ENCODE measurements at places on chromosomes 16 and 17. TPM values are rescaled to one million over a fixed set of nuclear protein-coding genes. Genes with fewer than 3 reads are reported as not detected.

The NOD2 gene
- total RNA-seq = 0.79 TPM

The IGF2BP1 gene
- not detected for total RNA-seq

The CANT1 gene
- 390 TPM for total RNA-seq

The TMEM238L gene
- total RNA-seq = 68.8 TPM

The OTOP3 gene
- not detected for total RNA-seq

GRCh38 chr16:49690778-49691177 is 165.1 kb downstream of the ZNF423 start:
- no peak for DNase-seq

- DNase-seq = no peak
Observed at GRCh38 chr17:50892101-50892776, 26.1 kb upstream of the TOB1 start.

DNA sequence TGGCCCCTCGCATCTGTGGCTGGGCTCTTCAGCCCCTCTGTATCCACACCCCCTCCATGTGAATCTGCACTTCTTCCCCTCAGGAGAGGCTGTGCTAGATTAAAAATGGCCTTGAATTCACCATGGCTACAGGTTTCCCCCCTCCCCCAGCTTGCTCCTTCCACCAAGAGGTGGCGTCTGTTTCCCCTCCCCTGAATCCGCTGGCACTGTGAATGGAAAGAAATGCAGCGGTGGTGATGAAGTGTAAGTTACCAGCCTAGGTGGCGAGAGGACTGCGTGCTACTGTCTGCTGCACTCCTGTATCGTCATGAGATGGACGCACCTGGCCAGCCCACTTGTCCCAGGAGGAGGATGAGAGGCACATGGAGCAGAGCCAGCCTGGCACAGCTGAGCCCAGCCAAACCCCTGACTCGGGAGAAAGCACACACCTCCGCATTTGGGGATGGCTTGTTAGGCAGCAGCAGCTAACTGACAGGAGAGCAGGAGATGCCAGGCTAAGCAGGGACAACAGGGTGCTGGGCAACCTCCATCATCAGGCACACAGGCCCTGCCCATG is 26.2 kb downstream of the TNFRSF13B start:
- DNase-seq = no peak

DNA sequence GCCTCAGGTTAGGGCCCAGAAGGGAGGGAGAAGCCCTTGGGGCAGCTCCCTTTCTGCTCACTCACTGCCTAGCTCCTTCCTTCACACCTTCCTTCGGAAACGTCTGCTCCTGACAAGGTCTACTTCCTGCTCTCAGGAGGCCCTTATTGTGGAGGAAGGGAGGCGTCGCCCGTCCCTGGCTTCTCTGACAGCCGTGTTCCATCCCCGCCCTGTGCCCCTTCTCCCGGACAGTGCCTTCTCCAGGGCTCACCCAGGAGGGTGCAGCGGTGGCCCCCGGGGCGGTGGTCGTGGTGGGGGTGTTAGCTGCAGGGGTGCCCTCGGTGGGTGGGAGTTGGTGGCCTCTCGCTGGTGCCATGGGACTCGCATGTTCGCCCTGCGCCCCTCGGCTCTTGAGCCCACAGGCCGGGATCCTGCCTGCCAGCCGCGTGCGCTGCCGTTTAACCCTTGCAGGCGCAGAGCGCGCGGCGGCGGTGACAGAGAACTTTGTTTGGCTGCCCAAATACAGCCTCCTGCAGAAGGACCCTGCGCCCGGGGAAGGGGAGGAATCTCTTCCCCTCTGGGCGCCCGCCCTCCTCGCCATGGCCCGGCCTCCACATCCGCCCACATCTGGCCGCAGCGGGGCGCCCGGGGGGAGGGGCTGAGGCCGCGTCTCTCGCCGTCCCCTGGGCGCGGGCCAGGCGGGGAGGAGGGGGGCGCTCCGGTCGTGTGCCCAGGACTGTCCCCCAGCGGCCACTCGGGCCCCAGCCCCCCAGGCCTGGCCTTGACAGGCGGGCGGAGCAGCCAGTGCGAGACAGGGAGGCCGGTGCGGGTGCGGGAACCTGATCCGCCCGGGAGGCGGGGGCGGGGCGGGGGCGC is 231.9 kb downstream of the SEC14L1 start:
- peak; percentile 77 for DNase-seq

DNA sequence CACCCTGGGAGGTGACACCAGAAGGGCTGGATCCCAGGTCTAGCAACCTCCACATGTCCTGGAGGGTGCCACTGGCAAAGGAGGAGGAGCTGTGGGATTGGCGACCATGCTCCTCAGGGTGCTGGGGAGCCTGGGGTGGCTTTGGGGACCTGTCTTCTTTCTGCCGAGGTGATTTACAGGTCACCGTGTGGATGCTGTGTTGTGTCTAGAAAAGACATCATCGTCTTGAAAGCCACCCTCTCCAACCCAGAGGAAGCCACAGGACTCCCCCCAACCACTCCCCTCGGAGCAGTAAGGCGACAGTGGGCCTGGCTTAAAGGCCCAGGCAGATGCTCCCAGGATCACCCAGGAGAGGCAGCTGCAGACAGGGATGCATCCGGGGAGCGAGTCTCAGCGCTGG is 29.7 kb upstream of the FASN start:
- no peak for DNase-seq

DNA sequence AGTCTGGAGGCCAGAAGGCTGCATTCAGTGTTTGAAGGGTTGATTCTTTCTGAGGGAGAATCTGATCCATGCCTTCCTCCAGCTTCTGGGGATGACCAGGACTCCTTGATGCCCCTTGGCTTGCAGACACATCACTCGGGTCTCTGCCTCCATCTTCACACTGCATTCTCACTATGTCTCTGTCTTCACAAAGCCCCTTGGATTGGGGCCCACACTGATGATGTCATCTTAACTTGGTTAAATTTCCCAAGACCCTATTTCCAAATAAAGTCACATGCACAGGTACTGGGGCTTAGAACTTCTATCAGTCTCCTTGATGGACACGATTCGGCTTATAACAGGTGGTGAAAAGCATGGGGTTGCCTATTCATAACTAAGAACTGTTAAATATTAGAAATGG is 112.1 kb upstream of the MYOCD start:
- DNase-seq = no peak

- DNase-seq = no peak
Observed at GRCh38 chr17:17551361-17551760, 40.1 kb downstream of the PEMT start.

DNA sequence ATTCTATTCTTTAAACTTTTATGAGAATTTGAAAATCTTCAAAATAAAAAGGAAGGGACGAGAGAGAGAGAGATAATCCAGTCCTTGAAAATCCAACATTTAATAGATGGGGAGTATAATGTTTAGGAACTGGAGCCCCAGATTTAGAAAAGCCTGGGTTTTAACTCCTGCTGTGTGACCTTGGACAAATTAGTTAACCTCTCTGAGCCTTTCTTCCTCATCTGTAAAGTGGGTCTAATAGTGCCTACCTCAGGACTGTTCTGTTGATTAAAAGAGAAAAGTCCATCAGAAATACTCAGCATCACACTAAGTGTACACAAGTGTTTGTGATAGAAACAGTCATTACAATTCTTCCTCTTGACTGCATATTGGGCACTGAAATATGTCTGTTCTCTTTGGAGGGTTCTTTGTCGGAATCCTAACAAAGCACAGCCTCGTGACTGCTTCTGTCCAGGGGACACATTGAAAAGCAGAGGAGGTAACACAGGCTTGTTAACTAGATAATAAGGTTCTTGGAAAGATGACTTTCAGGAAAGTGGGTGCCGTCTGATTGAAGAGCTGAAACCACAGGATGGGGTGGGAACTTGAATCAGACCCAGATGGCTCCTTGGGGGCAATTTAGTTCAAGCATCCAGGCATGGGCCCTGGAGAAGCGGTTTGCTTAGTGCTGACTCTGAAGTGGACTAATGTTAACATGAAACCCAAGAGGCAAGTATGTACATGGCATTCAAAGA is 128.2 kb downstream of the CLEC16A start:
- no peak for DNase-seq

DNA sequence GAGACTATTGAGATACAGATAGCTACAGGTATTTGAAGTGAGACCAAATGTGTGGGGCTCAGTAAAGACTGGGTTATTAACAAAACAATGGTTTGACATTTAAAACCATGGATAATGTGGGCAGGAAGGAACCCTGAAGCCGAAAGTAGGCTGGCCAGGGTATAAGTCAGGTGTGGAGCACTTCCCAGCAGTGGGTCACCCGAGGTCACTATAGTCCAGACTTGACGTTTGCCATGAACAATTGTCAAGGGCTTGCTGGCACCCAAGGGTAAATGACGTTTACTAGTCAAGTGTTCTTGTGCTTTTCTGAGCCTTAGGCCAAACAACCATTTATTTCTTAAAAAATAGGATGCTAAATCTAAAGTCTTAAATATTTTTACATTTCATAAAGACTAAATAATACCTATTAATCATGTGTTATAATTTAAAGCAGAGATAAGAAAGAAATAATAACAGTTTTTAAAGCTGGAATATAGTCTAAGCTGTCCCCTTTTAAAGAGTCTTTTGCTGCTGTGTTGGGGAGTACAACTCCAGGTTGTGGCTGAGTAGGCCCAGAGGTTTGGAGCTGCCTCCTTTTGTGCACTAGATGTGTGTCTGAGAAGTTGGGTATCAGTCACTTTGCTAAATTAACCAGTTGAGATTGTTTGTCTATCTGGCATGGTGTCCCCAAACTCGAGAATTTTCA is 15.7 kb downstream of the ALDH3A2 start:
- no peak for DNase-seq

- no peak for DNase-seq
Observed at GRCh38 chr17:17153709-17154108, 52.4 kb downstream of the PLD6 start.
